ENCODE measurements at places on chromosomes 2 and 18. TPM values are rescaled to one million over a fixed set of nuclear protein-coding genes. Genes with fewer than 3 reads are reported as not detected.

DNA sequence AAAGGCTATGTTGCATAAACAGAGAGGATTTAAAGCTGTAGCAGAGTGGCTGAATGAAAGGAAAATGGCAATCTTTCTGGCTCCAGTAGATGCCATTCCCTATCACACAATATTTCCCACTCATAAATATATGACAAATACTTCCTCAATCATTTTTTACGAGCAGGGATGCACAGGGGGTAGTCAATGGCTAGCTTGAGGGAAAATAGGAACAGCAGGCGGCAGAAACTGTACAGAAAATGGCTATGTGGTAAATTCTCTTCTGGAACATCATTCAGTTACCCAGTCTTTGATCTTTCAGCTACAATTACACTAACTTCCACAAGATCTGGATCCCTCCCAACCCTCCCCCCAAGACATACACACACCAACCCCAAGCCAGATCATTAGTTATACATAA lies 127.2 kb downstream of the OLA1 start:
- DNase-seq = no peak

DNA sequence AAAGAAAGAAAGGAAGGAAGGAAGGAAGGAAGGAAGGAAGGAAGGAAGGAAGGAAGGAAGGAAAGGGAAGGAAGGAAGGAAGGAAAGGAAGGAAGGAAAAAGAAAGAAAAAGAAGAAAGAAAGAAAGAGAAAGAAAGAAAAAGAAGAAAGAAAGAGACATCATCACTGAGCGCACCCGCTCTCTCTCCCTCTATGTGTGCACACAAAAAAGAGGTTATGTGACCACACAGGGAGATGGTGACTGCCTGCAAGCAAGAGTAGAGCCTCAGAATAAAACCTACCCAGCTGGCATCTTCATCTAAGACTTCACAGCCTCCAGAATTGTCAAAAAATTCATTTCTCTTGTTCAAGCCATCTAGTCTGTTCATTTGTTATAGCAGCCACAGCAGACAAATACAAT lies 1307.4 kb upstream of the ACVR2A start:
- no peak for DNase-seq

- DNase-seq = no peak
Observed at GRCh38 chr2:226366920-226367319, 432.7 kb downstream of the IRS1 start.

DNA sequence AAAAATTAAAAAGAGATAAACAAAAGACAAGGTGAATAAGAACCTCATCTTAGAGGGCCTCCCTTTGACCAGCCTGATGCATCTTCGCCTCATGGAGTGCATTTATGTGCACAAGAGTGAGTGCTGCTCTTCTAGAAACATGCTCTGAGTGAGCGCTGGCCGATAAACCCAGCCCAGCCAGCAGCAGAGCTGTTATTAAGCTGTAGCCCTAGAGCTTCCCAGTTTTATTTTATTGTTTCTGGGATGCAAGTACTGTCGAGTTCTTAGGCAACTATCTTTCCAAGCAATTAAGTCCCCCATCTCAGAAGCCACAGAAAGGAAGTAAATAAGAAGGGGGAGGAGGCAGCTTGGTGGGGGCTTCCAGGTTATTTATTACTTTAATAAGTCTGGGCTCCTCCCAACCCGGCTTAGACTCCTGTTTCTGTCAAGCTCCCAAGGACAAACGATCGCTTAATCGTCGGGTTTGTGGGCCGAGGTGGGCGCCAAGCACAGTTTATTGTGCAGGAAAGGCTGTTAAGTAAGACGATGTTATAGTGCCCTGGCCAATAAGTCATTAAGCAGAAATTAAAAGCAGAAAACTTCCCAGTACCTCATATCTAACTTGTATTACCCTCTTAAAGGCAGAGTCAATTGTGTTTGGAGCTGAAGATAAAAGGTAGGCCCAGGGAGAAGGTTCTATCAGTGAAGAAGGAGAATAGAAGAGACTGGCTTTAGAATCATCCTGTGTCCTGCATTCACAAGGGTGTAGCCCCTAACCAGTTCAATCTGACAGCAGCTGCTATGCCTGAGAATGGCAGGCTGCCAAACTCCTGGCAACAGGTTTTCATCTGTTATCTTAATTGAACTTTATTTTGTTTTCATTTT lies 176.3 kb downstream of the PIK3C3 start:
- DNase-seq = no peak

DNA sequence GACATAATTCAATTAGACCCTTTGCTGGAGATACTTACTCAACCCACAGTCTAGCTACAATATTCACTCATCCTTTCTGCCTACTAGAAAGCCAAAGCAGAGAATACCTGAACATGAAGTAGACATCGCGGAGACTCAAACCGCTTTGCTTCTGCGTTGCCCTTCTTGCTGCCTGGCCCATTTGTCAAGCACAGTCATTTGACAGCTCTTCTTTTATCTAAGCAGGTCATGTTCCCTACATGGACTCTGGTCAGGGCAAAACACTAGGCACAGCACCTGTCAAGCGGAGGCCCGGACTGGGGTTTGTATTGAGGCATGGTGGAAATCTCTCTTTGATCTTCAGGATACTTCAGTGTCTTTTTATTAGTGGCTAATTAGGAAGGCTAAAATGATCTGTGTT lies 89.7 kb downstream of the FARSB start:
- no peak for DNase-seq

DNA sequence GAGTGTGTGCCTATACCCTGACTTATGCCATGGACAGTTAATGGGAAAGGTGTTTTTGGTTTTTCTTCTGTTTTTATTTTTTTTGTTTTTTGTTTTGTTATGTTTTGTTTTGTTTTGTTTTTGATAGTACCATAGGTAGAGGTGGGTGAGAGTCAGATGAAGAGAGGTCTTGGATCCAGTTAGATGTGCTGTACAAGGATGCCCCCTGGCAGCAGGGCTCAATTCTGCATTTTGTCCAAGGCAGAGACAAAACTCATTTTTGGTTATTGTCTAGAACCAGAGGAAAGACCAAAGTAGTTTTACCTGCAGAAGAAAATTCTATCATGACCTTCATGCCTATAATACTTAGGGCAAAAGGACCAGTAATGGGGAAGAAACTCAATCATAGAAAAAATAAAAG lies 48.5 kb downstream of the SLC5A7 start:
- DNase-seq = no peak

DNA sequence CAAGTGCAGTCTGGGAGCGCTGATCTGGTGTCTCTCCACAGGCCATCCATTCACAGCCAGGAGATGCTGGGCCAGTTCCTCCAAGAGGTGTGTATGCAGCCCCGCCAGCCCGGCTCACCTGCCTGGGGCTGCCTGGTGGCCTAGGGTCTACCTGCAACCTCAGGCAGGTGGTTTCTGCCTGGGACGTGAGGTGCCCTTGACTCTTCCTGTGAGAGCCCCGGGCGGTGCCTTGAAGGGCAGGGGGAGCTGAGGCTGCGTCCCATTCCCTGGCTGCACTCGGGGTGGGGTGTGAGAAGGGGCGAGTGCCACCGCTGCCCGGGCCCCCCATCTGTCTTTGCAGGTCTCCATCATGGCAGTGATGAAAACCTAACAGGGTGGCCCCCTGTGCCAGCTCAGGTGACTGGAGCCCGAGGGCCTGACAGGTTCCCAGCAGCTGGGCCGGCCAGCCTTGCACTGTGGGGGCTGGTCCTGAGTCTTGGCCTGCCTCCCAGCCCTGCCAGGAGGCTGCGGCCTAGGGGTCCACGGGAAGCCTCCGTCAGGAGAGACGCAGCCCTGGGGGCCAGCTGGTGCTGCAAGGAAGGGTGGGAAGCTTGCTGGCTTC lies 11.9 kb downstream of the CAPN10 start:
- no peak for DNase-seq

Gene NBEAL1
- total RNA-seq = 16.6 TPM
